Neural crest cell (in vitro differentiated cells): ENCODE measurements at places on chromosomes 2 and 18. TPM values are rescaled to one million over a fixed set of nuclear protein-coding genes. Genes with fewer than 3 reads are reported as not detected.

The GNLY gene
- total RNA-seq: not detected in 2 replicates

GRCh38 chr2:8659092-8659734 is 22.6 kb upstream of the ID2 start:
- DNase-seq: no peak
- no peak overlapping the region for H3K4me3 ChIP-seq
- no peak overlapping the region for H3K27ac ChIP-seq
- H3K27me3 ChIP-seq: peaks cover 4% of the 10 kb centered on the region

DNA sequence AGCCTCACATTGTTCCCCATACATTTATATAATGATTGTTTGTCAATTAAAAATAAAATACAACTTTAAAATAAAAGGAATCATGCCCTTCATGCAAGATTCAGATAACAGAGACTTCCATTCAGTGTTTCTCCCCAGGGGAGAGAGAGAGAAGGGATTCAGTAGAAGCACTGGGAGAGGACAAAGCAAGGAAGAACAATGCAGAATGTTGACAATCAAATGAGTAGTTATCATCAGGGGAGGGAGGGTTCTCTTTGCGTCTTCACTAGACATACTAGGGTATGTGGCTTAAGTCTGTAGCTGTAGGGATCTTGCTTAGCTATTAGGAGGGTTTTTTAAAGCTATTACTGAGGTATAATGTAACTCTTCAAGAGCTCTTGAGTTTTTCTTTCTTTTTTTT is 30.7 kb downstream of the FSHR start:
- no peaks in the 10 kb centered on the region for H3K36me3 ChIP-seq
- no peak overlapping the region for H3K27ac ChIP-seq
- DNase-seq: no peak
- H3K27me3 ChIP-seq: no peaks in the 10 kb centered on the region
- no peak overlapping the region for H3K4me3 ChIP-seq
- no peaks in the 10 kb centered on the region for H3K4me1 ChIP-seq

DNA sequence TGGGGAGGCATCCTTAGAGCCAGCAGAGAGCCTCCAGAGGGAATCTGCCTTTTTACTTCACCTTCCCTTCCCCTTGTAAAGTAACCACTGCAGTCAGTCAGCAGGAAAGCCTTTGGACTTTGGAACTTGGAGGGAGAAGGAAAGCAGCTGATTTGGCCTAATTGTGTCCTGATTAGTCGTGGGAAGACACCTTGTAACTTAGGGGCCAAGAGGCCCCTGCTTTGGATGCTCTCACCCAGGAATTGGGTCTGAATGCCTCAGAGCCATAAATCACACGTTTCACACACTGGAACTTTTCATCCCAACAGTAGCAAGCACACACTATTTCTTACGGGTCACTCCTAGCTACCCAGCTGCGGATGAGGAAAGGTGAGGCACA is 81.0 kb upstream of the PPM1B start:
- no peaks in the 10 kb centered on the region for H3K27me3 ChIP-seq
- H3K4me3 ChIP-seq: peak overlapping the region; percentile 55
- peaks cover 4% of the 10 kb centered on the region for H3K4me1 ChIP-seq
- no peaks in the 10 kb centered on the region for H3K36me3 ChIP-seq
- no peak for DNase-seq

DNA sequence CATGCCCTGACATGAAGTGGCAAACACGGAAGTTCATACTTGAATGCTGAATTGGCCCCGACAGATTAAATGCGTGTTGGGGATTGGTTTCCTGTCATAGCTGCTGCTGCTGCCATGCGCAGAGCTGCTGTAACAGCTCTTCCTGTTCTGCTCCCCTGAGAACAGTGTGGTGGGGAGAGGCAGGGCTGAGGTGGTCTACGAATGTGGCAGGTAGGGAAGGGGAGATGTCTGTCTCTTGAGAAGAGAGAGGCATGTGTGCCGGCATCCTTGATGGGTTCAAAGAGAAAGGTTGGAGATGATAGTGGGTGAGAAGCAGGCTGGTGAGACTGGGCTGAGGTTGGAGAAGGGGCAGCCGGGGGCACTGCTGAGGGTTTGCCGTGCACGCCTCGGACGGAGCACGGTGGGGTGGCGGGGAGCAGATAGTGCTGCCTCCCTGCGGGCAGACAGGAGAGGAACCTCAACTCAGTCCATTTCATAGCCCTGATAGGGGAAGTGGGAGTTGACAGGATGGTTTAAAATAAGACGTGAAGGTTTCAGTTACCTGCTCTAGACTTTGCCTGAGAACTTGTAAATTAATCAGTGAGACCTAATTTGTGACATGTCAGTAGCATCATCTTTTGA is 46.1 kb downstream of the TMEM185B start:
- no peaks in the 10 kb centered on the region for H3K27me3 ChIP-seq
- H3K4me1 ChIP-seq: no peaks in the 10 kb centered on the region
- DNase-seq: no peak
- no peak overlapping the region for H3K4me3 ChIP-seq
- peaks cover 4% of the 10 kb centered on the region for H3K36me3 ChIP-seq

- H3K27me3 ChIP-seq: no peaks in the 10 kb centered on the region
- no peaks in the 10 kb centered on the region for H3K36me3 ChIP-seq
- no peak overlapping the region for H3K27ac ChIP-seq
- H3K4me3 ChIP-seq: no peak overlapping the region
- DNase-seq: no peak
Measured at GRCh38 chr2:144354953-144355352, 165.0 kb downstream of the ZEB2 start.

DNA sequence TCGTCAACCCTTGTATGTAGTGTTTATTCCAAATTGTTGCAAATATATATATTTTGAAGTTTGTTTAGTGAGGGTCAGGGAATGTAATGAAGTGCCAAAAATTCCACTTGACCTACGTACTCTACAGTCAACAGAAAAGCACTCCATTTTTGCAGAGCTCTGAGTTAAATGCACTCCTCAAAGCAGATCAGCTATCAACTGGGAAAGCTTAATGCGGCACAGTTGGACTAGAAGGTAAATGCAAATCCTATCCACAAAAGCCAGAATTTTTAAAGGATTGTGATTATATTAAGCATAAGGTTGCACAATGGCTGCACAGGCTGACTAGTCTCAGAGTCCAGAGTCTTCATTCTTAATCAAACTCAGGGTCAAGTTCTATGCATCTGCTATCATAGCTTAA is 577.1 kb downstream of the ARHGAP15 start:
- DNase-seq: no peak
- H3K27ac ChIP-seq: no peak overlapping the region
- no peaks in the 10 kb centered on the region for H3K4me1 ChIP-seq
- no peak overlapping the region for H3K4me3 ChIP-seq
- no peaks in the 10 kb centered on the region for H3K27me3 ChIP-seq

DNA sequence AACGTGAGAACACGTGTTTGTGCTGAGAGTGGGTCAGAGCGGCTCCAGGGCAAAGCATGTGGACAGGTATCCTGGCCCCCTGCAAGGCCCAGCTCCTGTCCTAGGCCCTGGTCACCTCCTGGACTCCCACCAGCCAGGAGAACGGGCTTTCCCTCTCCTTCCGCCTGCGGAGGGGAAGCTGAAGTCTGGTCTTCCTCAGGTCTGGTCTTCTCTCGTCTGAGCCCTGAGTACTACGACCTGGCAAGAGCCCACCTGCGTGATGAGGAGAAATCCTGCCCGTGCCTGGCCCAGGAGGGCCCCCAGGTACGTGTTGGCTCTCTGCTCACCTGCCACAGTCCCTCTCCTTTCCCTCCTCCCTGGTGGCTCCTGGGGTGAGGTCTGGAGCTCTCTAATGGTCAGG is 963 bp downstream of the GNLY start:
- peak overlapping the region; percentile 27 for H3K27ac ChIP-seq
- DNase-seq: no peak
- H3K4me3 ChIP-seq: no peak overlapping the region
- H3K36me3 ChIP-seq: no peaks in the 10 kb centered on the region
- peaks cover 5% of the 10 kb centered on the region for H3K4me1 ChIP-seq
- peaks cover 2% of the 10 kb centered on the region for H3K27me3 ChIP-seq

DNA sequence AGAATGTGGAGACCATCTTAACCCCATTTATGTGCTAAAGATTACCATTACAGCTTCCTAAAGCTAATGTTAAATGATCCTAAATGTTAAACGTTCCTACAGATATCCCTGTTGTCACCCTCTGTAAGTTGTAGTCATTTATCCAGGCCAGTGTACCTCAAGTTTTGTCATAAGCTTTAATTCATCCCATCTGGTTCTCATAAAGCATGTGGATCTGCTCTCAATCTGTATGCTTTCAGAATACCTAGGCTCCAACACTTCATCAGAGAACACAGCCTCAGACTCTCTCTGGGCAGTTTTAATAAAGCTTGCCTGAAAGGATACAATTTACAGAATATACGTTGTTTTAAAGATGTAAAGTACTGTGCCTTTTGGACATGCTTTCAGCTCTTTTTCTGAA is 4.2 kb upstream of the CCDC178 start:
- DNase-seq: no peak
- peaks cover 7% of the 10 kb centered on the region for H3K4me1 ChIP-seq
- no peaks in the 10 kb centered on the region for H3K36me3 ChIP-seq
- H3K27ac ChIP-seq: no peak overlapping the region
- no peak overlapping the region for H3K4me3 ChIP-seq
- H3K27me3 ChIP-seq: peaks cover 13% of the 10 kb centered on the region
